ENCODE measurements at places on chromosomes 4 and X. TPM values are rescaled to one million over a fixed set of nuclear protein-coding genes. Genes with fewer than 3 reads are reported as not detected.

The TAF9B gene
- total RNA-seq: 15.0 TPM

The DCTD gene
- 131 TPM for total RNA-seq

The PDGFRA gene
- total RNA-seq: 0.47 TPM

The AGA gene
- total RNA-seq: 16.3 TPM

The IBSP gene
- not detected for total RNA-seq

Measured in activated T-helper 1 cell treated with anti-CD3 and anti-CD28 coated beads, Interleukin-12 subunit alpha, Interleukin-12 subunit beta, Interleukin-2, Interleukin-4 antibody, amounts not matched to agents 30 ng/mL and 10 ng/mL and 1 ng/mL, durations not matched to agents 14 hours and 24 hours and 36 hours (primary cell).